ENCODE measurements at places on chromosomes 6 and 20.

DNA sequence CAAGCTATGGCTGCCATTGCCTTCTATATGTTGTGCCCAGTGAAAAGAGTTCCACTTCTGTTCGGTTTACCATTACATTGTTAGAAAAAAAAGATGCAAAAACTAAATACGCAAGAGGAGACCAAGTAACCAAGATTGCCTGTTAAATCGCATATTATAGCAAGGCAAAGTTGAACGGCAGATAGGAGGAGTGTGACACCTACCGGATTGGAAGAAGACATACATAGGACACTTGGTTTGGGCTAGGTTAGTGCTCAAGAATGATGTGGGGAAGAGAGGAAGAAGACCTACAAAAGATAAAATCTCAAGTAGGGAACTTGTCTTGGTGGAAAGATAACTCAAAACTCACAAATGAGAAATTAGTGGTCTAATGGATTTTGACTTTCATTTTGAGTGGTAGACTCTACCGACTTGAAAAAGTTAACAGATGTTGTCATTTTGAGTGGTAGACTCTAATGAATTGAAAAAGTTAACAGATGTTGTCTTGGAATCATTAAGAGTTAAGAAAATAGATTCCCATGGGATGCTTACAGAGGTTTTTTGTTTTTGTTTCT is 95.5 kb downstream of the F13A1 start:
- no peak for DNase-seq

DNA sequence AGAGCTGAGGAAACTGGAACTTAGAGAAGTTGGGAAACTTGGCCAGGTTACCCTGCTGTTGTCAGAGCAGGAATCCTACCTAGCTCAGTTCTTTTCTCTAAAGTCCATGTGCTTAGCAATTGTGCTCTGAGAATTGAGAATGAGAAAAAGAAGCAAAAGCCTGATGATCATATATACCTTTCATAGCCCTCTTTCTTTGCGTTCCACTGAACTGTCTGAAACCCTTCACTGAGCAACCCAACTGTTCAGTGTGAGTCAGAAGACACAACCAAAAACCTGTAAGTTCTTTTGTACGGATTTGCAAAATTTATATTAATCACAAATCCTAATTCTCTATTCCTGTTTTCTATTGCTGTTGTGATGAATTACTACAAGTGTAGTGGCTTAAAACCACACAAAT is 80.6 kb downstream of the PHF3 start:
- DNase-seq: no peak

GRCh38 chr6:164569509-164569908 is 739.9 kb downstream of the C6orf118 start:
- DNase-seq: no peak

GRCh38 chr6:6986344-6986743 is 121.4 kb upstream of the RREB1 start:
- DNase-seq: no peak

DNA sequence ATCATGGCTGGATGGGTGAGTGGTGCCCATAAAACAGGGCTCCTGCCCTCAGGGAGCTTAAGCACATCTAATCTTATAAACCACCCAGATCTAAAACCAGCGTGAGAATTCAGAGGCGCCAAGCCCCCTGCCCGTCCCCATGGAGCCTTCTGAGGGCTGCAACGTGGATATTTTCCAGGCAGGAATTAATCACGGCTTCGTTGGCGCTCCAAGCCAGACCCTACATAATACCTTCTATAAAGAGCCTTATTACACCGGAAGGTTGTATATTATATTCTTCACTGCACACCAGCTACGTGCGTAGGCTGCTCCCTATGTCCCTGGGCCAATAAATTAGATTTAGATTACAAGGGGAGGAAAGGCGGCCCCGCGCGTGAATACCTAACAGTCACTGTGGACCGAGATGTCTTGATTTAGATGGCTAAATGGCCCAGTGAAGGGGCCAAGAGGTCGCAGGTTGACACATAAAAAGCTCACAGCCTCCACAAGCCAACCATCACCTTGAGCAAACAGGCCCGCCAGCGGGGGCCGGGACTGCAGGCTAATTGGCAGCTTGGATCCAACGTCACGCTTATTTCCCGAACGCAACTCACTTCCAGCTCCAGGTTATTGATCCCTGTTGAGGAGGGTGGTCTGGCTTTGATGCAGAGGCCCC is 64.7 kb upstream of the APCDD1L start:
- DNase-seq: no peak

- no peak for DNase-seq
Measured at GRCh38 chr6:29791786-29792122, 35.9 kb upstream of the HLA-G start.

Measured in GOT3 (cell line).